Bronchial smooth muscle cell (primary cell): ENCODE measurements at places on chromosomes 3 and 15. TPM values are rescaled to one million over a fixed set of nuclear protein-coding genes. Genes with fewer than 3 reads are reported as not detected.

The CNTN3 gene
- total RNA-seq: 0.17 and 0.32 TPM in 2 replicates

The GOLGA8K gene
- 0.16 and 0.17 TPM in 2 replicates for total RNA-seq

The CLDN18 gene
- total RNA-seq: not detected in 2 replicates

The QTRT2 gene
- 6.1 and 9.1 TPM in 2 replicates for total RNA-seq

The BOC gene
- total RNA-seq: 2.8 and 3.5 TPM in 2 replicates
